ENCODE measurements at places on chromosomes 11 and 22.

DNA sequence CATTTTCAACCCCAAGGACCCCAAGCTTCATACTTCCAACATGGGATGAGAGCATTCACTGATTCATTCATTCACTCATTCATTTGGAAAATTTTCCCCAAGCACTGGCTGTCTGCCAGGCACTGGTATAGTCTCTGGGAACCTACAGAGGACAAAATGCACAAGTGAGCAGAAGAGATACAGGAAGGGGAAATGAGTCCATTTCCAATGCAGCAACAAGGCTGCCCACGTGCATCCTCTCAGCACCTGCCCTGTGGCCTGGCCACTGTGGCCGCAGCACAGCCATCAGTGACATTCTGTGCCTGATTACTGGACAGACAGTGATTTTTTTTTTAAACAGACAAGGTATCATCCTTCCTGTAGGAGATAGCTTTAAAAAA lies 96.0 kb upstream of the PITPNB start:
- no peak for DNase-seq

DNA sequence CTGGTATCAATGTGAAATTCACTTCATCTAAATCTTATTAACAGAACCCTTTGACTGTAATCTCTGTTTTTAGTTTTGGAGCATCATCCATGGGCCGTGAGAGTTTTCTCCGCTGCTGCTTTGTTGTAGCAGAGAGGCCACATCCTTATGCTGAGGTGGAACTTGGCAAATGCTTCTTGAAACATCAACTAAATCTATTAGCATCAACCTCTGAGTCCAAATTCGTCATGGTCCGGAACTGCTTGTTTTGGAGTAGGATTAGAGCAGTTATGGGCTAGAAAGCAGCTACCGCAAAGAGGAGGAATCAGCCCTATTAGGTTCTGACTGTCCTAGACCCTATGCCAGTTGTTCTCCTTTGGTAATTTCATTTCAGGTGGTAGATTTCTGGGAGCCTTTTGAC lies 117.7 kb downstream of the PGR start:
- no peak for DNase-seq

- DNase-seq: peak; percentile 62
Measured at GRCh38 chr11:116072601-116073410, 568.6 kb upstream of the CADM1 start.

GRCh38 chr11:44304091-44305025 lies 5.6 kb downstream of the ALX4 start:
- DNase-seq: peak; percentile 58

DNA sequence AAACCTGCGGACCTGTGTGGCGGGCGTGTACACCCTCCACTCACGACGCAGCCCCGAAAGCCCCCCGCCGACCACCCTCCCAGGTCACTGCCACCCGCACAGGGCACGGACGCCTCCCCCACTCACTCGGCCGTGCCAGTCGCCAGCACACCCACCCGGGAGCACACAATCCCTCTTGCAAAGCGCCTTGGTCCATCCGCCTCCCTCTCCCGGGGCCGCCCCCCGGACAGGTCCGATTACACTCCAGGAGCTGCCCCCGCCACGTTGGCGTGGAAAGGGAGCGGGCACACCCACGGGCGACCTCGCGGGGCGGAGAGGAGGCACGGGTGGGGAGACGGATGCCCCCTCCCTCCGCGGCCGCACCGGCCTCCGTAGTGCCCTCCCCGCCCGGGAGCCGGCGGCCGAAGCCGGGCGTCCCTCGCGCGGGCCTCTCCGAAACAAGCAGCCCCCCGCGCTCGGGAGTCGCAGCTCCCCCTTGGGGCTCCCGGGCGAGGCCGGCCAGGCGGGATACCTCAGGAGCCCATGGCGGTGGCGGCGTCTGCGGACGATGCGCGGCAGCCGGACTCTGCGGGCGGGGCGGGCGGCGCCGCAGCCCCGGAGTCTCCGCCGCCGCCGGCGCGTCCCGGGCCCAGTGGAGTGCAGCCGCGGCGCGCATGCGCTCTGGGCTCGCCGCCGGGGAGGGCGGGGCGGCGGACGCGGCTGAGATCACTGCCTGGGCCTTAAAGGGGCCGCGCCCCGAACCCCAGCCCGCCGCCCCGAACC lies at the start of gene TMEM184B:
Gene TMEM184B, minus strand, starts transcription at position 638 of the 762 bp plus-strand sequence. CDS start 25,049 bp downstream, outside the sequence.
- DNase-seq: peak; percentile 83

GRCh38 chr11:82557274-82557673 lies 176.4 kb downstream of the FAM181B start:
- DNase-seq: no peak

DNA sequence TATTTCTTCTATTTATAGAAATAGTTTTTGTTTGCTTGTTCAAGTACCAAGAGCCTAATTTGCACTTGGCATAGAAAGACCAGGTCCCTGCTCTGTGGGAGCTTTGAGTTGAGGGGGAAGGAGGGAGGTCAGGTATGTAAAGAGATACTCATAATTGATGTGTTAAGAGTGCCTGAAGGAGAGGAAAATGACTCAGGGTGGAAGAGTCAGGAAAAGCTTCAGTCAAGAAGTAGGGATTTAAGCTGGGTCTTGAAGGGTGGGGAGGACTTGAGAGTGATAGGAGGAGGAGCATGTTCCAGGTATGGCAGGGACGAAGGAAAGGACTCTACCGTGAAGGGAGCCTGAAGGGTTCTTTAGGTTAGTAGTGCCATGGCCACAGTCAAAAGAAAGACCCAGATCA lies 9.0 kb downstream of the RBX1 start:
- DNase-seq: no peak

- DNase-seq: peak; percentile 74
Measured at GRCh38 chr11:118437208-118438125, 1.2 kb downstream of the KMT2A start.

GRCh38 chr11:2569731-2570210 lies 125.0 kb downstream of the KCNQ1 start:
- DNase-seq: no peak

DNA sequence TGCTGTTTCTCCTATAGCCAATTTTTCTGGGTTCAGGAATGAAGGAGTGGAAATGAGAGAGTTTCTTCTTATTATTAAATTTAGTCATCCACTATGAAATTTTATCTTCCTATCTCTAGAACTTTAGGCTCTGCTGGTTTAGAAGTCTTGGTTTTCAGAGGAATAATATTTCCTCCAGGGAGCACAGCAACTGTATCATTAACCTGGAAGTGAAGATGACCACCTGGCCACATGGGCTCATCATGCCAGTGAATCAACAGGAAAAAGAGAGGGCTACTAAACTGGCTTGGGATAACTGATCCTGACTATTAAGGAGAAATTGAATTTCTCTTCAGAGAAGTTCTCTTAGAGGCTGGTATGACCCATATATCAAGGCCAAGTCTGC lies 44.4 kb downstream of the ADM start:
- DNase-seq: no peak

DNA sequence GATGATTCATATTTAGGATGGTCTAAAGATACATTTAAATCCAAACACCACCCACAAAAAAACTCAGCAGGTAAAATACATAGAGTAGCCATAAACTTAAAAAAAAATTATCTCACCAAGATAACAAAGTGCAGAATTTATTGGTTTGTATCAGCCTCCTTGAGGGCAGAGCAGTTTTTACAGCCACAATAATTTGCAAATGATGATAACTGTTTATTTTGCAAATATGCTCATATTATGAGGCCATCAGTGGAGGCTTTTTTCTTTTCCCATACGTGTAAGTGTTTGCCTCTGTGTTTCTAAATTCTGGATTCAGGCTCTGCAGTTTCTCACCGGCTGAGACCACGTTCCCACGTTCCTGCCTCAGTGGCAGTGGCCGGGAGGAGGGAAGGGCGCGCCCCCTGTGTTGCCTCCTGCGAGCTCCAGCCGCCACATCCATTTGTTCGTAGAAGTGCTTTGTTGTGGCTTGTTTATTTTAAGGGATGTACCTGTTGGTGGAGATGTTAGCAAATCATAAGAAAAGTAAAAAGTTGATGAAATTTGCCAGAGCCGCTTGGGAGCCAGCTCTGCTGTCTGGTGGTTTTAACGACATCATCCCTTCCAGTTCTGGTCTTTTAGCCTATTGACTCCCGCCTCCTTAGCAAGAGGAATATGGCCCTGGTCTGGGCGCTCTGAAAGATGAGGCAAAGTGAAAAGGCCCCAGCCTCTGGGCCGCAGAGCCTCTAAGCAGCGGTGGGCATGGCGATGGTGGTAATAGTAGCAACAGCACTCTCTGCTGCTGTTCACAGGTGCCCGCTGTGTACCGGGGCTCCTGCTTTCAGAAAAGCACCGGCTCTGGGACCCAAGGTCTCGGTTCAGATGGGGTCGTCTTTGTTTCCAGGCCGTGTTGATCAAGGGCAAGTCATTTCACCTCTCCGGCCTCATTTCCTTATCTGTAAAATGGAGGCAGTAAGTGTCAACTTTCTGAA lies 66.7 kb upstream of the PPARA start:
- DNase-seq: no peak

GRCh38 chr11:59705294-59705693 lies 8.4 kb downstream of the OR10V1 start:
- DNase-seq: no peak

DNA sequence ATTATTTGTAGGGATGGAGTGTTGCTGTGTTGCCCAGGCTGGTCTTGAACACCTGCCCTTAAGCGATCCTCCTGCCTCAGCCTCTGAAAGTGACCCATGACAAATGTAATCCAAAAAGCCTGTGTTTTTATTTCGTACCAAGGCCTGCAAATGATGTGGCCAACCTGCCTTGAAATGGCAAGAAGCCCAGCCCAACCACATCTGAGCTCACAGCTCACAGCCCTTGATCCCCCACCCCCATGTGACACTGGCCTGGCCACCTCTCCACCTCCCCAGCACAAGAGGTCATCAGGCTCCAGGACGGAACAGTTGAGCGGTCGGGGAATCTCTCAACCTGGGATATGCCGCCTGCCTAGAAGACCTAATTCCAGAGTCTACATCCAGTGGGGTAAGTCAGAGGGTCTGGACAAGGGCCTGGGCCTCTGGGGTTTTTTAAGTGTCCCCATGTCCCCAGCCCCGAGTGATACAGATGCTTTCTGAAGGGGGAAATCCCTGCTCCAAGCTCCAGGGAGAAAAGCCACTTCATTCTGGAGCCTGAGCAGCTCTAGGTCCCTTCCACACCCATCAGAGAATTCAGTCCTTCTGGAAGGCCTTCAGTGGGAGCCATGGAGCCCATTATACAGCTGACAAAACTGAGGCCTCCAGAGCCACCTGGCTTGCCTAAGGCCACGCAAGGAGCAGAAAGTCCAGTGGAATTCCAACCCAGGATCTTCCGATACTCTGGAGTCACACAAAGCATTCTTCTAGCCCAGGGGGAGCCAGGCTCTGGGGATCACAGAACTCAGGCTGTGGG lies 70.7 kb downstream of the MN1 start:
- DNase-seq: no peak

GRCh38 chr11:24295360-24295759 lies 201.5 kb upstream of the LUZP2 start:
- DNase-seq: no peak

DNA sequence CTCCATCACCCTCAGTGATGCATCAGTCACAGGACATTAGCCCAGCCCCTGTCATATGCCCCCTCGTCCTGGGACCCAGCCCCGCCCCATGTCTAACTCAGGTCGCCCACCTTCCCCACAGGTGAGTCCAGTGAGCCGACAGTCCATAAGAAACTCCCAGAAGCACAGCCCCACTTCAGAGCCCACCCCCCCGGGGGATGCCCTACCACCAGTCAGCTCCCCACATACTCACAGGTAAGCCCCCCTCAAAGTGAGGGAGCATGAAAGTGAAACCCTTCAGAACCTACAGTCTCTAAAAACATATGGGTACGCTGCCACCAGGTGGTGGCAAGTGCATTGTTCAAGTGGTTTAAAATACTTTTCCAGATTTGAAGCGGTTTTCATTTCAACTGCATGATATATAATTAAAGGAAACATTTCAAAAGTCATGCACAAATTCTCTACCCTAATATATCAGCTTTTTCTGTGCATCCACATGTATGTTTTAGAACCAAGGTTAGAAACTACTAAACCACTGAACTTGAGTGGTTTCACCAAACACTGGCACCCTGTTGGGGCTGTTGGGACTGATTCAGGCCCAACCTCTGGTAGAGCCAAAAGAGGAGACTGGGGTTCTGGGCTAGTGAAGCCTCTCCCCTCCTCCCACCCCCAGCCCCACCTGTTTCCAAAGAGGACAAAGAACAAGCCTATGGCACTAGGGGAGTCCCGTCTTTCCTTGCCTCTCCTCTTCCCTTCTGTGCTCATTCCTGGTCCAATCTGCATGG lies 17.3 kb downstream of the EPS8L2 start:
- no peak for DNase-seq

DNA sequence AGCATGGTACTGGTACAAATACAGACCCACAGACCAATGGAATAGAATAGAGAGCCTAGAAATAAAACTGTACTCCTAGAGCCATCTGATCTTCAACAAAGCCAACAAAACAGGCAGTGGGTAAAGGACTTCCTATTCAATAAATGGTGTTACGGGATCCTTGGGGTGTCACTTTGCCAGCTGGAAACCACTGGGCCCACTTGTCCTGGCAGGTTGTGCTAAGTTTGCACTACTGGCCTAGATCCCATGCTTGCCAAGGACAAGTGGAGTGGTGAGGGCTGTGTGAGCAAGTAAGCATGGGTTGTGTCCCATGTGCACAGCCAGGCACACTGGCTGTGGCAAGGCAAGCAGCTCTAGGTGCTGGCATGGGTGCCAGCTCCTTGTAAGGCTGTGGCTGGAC lies 8.8 kb upstream of the ISX start:
- DNase-seq: no peak

GRCh38 chr22:44691796-44692661 lies 10.0 kb upstream of the PRR5 start:
- DNase-seq: no peak

DNA sequence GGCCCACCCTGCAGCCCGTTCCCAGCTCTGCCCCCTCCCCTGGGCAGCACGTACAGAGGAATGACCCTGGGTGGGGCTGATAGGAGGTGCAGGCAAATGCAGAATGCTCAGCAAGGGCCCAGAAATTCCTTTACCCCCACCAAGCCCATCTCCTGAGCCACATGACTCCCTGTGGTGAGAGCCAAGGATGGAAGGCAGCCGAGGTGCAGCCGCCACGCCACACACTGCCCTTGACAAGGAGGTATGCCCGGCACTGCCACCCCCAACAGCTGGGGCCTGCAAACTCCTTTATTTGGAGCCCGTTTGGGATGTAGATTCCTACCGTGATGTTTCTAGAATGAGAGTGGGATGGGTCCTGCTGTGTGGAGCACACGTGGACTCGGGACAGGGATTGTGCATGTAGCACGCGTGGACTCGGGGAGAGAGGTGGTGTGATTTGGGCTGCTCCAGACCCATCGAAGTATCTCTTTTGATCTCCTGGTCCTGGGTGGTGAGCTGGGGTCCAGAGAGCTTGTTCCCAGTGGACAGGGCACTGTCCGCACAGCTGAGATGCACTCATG lies 12.9 kb downstream of the GTSE1 start:
- no peak for DNase-seq

- DNase-seq: no peak
Measured at GRCh38 chr11:26734691-26735090, 12.8 kb upstream of the SLC5A12 start.

All from glutamatergic neuron (in vitro differentiated cells).